ENCODE measurements at places on chromosomes 12 and 14. TPM values are rescaled to one million over a fixed set of nuclear protein-coding genes. Genes with fewer than 3 reads are reported as not detected.

GRCh38 chr14:51972566-51972965 lies 16.8 kb upstream of the RTRAF start:
- no peaks in the 10 kb centered on the region for H3K36me3 ChIP-seq
- H3K27me3 ChIP-seq = no peaks in the 10 kb centered on the region
- H3K27ac ChIP-seq = no peak overlapping the region
- DNase-seq = peak; percentile 26
- peaks cover 6% of the 10 kb centered on the region for H3K4me1 ChIP-seq

- H3K27ac ChIP-seq = no peak overlapping the region
- no peaks in the 10 kb centered on the region for H3K36me3 ChIP-seq
- no peak overlapping the region for H3K4me3 ChIP-seq
- no peaks in the 10 kb centered on the region for H3K27me3 ChIP-seq
- no peak for DNase-seq
These were observed 366.2 kb downstream of the EGLN3 start for GRCh38 chr14:33584697-33585096.

DNA sequence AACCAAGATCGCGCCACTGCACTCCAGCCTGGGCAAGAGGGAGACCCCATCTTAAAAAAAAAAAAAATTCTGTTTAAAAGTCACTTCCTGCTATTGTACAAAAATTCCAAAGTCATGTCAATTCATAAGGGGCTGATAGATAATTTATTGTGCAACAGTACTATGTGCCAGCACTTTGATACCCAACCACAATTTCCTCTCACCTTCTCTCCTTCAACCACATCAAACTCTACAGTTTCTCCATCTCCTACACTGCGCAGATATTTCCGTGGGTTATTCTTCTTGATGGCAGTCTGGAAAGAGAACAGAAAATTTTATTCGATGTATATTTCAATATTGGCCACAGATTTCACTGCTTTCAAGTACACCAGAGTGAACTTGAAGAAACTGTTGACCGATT lies 7.6 kb downstream of the YBX3 start:
- DNase-seq = no peak
- H3K27ac ChIP-seq = no peak overlapping the region
- peaks cover 17% of the 10 kb centered on the region for H3K36me3 ChIP-seq
- H3K27me3 ChIP-seq = no peaks in the 10 kb centered on the region

- no peak overlapping the region for H3K27ac ChIP-seq
- no peaks in the 10 kb centered on the region for H3K27me3 ChIP-seq
- peaks cover 5% of the 10 kb centered on the region for H3K4me1 ChIP-seq
- peak; percentile 81 for DNase-seq
- H3K4me3 ChIP-seq = no peak overlapping the region
These were observed 15.9 kb downstream of the GOLGA3 start for GRCh38 chr12:132812631-132813305.

DNA sequence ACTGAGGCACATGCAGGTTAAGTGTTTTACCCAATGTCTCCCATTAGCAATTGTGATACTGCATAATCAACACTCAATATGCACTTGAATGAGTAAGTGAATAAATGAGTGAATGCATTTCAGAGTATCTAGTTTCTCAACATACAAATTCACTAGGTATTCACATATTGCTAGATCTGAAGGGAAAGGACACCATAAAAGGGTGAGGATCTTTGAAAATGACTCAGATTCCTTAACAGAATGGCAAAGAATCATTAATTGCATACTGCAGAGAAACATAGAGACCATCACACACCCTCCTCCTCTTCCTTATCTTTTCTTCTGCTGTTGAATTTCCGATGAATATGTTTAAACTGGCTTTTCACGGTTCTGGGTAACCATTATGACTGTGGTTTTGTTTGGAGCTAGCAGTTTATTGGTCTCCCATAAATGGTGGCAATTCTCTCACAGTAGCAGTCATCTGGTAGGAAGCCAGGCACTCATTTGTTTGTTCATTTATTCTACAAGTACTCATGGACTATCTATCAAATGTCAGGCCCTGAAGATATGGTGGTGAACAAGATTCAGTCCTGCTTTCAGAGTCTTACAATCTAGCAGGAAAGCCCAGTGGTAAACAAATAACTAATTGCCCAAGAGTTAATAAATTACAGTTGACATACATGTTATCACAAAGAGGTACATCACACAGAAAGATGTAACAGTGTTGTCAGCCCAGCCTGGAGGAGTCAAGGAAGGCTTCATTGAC lies 70.2 kb downstream of the LLPH start:
- H3K27ac ChIP-seq = no peak overlapping the region
- H3K27me3 ChIP-seq = peaks cover 17% of the 10 kb centered on the region
- DNase-seq = no peak

DNA sequence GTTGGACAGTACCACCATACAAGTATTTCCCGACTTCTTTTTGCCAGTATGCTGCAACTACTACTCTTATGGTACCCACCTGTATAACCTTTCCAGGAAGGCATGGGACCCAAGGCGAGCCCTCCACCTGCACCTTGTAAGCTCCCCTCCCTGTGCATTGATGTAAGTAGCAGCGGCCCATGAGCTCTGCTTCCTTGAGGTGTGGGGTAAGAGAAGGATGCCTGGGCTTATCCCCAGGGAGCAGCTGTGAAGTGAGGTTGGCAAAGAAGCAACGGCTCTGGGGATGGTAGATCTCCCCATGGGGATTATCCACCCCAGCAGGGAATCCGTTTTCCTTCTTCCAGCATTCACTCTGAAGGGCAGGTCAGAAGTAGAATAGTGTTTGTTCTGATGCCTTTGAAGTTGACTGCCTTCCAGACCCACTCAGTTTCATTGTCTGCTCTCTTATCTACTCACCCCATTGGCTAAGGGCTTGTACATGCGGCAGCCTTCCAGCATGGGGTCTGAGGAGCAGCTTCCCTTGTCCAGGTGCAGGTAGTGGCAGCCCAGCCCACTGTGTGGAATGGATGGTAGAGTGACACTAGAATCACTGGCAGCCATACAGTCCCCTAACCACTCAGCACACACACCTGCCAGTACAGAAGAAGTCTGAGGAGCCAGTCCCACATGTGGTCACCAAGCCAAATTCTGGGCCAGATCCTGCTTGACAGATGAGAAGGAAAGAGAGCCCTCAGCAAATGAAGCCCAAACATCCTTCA lies 3.4 kb downstream of the CIROP start:
- H3K27me3 ChIP-seq = no peaks in the 10 kb centered on the region
- H3K4me1 ChIP-seq = peaks cover 9% of the 10 kb centered on the region
- H3K36me3 ChIP-seq = peaks cover 12% of the 10 kb centered on the region
- no peak for DNase-seq

- no peaks in the 10 kb centered on the region for H3K4me1 ChIP-seq
- H3K27me3 ChIP-seq = no peaks in the 10 kb centered on the region
- H3K4me3 ChIP-seq = no peak overlapping the region
- no peak overlapping the region for H3K27ac ChIP-seq
These were observed 334.8 kb upstream of the FAR2 start for GRCh38 chr12:28814246-28814645.

GRCh38 chr14:29462772-29463171 lies 464.9 kb downstream of the PRKD1 start:
- H3K4me3 ChIP-seq = no peak overlapping the region
- H3K27me3 ChIP-seq = no peaks in the 10 kb centered on the region
- H3K27ac ChIP-seq = no peak overlapping the region
- no peak for DNase-seq
- H3K36me3 ChIP-seq = no peaks in the 10 kb centered on the region
- H3K4me1 ChIP-seq = peaks cover 3% of the 10 kb centered on the region

DNA sequence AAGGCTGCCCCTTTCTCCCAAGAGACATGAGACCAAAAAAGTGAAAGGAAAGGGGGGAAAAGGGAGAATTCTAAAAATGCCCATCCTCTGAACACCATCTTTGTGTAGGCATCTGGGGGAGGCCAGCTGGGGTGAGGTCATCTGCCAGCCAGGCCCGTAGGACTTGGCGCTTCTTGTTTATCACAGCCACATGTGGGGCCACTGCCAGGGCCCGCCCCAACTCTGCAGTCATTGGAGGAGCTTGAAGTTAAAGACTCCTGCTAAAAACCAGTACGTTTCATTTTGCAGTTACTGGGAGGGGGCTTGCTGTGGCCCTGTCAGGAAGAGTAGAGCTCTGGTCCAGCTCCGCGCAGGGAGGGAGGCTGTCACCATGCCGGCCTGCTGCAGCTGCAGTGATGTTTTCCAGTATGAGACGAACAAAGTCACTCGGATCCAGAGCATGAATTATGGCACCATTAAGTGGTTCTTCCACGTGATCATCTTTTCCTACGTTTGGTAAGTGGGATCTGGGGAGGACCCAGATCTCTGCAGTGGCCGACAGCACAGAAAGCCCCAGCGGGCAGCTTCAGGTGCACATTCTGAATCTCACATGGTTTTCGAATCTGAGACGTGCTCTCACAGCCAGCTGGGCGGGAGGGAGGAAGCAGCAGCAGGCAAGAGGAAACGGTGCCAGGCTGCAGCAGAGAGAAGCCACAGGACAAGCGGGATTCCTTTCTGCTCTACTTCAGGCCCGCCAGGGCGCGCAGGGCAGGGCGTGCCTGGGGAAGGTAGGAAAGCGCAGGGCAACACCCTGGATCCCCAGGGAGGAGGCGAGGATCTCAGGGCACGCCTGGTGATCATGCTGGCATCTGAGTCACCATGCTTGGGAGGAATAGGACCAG lies at the start of gene P2RX7:
TSS of gene P2RX7 (plus strand) at position 276 of the 881 bp plus-strand sequence. CDS start at position 371, 95 bp downstream.
- DNase-seq = peak; percentile 52
- H3K27me3 ChIP-seq = peaks cover 4% of the 10 kb centered on the region
- H3K27ac ChIP-seq = 0 out of 2 replicates have a peak within 1 kb of the TSS, but pooled peaks have one; percentile 1
- H3K36me3 ChIP-seq = no peaks in the 10 kb centered on the region
- peak within 1 kb of the TSS; percentile 33 for H3K4me3 ChIP-seq

DNA sequence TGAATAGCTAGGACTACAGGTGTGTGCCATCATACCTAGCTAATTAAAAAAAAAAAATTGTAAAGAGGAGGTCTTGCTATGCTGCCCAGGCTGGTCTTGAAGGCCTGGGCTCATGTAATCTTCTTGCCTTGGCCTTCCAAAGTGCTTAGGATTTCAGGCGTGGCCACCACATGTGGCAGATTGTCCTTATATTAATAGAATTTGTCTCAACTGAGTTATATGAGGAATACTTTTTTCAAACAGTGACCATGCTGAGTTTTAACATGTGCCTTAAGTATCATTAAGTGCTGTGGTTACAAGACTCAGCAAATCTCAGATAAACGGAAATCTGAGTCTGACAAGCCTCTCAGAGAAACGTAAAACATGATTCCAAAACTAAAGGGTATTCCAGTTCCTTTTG lies 83.2 kb upstream of the FERMT2 start:
- no peaks in the 10 kb centered on the region for H3K27me3 ChIP-seq
- no peak overlapping the region for H3K27ac ChIP-seq
- H3K4me1 ChIP-seq = peaks cover 14% of the 10 kb centered on the region
- DNase-seq = no peak

GRCh38 chr12:510071-510825 lies 50.5 kb downstream of the B4GALNT3 start:
- H3K36me3 ChIP-seq = no peaks in the 10 kb centered on the region
- H3K27me3 ChIP-seq = peaks cover 22% of the 10 kb centered on the region
- H3K27ac ChIP-seq = no peak overlapping the region
- H3K4me1 ChIP-seq = no peaks in the 10 kb centered on the region

DNA sequence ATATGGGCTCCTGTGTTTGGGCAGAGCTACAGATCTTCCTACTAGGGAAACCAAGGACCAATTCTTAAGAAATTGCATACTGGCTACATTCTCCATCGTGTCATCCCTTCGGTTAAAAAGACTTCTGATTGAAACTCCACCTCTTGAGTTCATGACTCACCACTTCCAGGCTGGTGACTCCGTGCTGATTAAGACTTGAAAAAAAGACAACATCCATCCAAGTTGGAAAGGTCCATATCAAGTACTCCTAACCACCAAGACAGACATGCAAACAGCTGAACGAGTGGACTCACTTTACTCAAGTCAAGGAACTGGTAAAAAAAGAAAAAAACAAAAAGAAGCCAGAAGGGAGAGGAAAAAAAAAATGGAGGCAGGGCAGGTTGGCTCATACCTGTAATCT lies 63.4 kb downstream of the APOBEC1 start:
- H3K4me1 ChIP-seq = no peaks in the 10 kb centered on the region
- no peaks in the 10 kb centered on the region for H3K36me3 ChIP-seq
- DNase-seq = peak; percentile 11

DNA sequence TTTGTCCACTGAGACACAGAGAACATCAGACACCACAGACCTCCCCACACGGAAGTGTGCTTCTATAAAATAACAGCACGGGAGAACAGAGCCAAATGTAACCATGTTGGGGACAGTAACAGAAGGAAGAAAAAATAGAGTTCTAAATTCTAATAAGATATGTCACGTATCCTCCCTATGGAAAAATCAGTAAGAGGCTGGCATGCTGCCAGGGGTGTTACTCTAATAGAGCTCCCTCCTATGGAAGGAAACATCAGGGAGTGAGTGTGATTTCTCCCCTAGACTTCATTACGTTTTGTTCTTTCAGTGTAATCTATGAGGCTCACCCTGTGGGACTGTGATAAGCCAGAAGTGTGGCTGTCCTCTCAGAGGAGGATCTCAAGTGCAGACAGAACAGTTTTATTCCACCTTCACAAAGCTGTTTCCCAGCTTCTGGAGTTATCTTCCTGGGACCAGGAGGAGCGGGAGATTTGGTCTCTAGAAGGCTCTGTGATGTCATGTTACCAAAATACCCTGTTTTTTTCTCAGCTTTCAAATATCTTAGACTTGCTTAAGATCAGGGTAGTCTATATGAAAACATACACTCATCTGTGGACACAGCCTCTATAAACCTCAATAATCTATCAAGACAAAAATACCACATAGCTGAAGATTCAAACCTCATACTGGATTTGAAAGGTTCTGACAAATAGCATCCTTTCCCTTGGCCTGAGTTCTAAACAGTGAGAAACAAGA lies 69.3 kb downstream of the ZFC3H1 start:
- H3K27ac ChIP-seq = no peak overlapping the region
- no peak for DNase-seq
- no peaks in the 10 kb centered on the region for H3K4me1 ChIP-seq
- peaks cover 2% of the 10 kb centered on the region for H3K27me3 ChIP-seq
- no peaks in the 10 kb centered on the region for H3K36me3 ChIP-seq
- no peak overlapping the region for H3K4me3 ChIP-seq

DNA sequence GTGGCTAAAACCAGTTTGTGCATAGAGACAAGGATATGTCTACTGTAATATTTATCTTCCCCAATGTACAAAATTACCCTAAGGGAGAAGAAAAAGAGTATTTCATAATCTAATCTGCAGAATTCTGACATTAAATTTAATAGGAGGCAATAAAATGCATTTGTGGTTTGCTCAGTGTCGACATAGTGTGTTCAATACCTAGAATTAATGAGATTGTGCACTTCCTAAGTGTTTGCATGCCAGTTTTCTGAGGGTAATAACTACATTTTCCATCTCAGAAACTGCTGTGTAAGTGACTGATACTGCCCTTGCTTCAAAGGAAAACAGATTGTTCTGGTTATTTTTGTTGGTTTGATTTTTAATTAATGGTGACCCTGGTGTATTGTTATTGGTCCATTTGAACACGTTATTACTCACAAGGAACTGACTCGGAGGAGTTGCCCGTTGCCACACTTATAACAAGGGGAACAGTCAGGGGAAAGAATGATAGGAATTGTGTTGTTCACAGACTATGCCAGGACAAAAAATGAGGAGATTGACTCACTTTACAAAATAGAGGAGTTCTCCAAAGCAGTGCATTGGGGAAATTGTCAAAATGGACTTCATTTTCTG lies 960.3 kb upstream of the TMEM132C start:
- DNase-seq = no peak
- H3K27me3 ChIP-seq = no peaks in the 10 kb centered on the region
- no peak overlapping the region for H3K4me3 ChIP-seq
- H3K36me3 ChIP-seq = no peaks in the 10 kb centered on the region
- no peaks in the 10 kb centered on the region for H3K4me1 ChIP-seq

The ADCY4 gene
- not detected for total RNA-seq

The KDM5A gene
- 95.9 TPM for total RNA-seq

The RFLNA gene
- not detected for total RNA-seq

The TPH2 gene
- total RNA-seq = not detected

The VRTN gene
- not detected for total RNA-seq

The MIS18BP1 gene
- 18.6 TPM for total RNA-seq
